Peyer's patch (tissue), 4 donors: ENCODE measurements at places on chromosomes 7 and 10. TPM values are rescaled to one million over a fixed set of nuclear protein-coding genes. Genes with fewer than 3 reads are reported as not detected.
A peak's percentile ranks its signal among the peaks of the same experiment; 100 is the strongest.

DNA sequence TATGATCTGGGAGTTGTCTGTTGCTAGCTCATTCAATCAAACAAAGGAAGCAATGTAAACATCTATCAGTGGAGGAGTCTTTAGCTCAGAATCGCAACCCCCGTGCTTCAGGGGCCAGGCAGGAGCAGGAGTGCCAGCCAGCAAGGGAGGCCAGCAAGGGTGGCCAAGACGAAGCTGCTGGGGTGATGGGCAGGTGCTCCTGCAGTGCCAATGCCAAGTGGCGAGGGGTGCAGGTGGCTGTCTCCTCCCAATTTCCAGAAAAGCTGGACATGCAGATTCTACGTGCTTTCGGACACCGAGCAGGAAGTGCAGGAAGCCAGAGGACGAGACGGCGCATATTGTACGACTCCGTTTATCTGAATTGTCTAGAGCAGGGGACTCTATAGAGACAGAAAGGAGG, 48.1 kb upstream of the EBF3 start:
- DNase-seq: no peak
- no peak overlapping the region for H3K27ac ChIP-seq
- H3K36me3 ChIP-seq: no peaks in the 10 kb centered on the region
- no peaks in the 10 kb centered on the region for H3K27me3 ChIP-seq
- no peaks in the 10 kb centered on the region for H3K4me1 ChIP-seq
- no peak overlapping the region for H3K4me3 ChIP-seq

GRCh38 chr7:45069444-45070253, 19.1 kb downstream of the NACAD start:
- H3K4me3 ChIP-seq: no peak overlapping the region
- no peak overlapping the region for H3K27ac ChIP-seq
- no peaks in the 10 kb centered on the region for H3K27me3 ChIP-seq
- H3K4me1 ChIP-seq: no peaks in the 10 kb centered on the region
- no peak for DNase-seq

DNA sequence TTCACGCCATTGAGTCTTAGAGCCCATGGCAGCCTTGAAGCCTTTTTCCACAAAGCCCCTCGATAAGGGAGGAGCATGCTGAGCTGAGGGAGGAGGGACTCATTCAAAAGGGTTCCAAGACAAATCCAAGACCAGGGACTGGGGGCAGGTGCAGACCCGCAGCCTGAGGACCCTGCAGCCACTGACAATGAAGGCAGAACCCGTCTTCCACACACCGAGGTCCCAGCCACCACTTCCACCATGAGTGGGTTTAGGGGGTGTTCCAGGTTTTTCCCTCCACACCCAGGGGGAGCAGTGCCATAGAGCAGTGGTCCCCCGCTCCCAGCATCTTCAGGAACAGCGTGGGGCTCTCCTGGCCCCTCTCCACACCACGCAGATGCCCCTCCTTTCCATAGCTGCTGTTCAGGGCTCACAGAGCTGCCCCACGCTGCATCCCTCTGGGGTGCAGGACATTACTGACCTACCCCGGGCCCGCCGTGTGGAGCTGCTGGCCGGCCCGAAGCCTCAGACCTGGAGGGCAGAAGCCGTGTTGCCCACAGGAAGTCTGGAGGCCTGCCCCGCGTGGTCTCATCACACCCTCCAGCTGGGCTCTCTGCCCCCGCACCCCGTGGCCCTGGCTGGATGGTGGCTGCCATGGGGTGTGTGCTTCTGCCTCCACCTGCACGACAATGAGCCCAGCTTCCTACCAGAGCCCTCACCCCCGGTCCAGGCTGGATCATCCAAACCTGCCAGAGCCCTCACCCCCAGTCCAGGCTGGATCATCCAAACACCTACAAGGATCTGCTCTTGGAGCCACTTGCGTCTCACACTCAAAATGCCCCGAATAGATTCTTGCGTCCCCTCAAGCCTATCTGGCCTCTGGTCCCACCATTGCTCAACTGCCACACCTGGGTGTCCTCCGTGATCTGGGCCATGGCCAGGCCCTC, 220.0 kb upstream of the TCERG1L start:
- H3K27ac ChIP-seq: no peak overlapping the region
- H3K4me3 ChIP-seq: no peak overlapping the region
- no peak for DNase-seq
- H3K4me1 ChIP-seq: no peaks in the 10 kb centered on the region
- no peaks in the 10 kb centered on the region for H3K36me3 ChIP-seq

DNA sequence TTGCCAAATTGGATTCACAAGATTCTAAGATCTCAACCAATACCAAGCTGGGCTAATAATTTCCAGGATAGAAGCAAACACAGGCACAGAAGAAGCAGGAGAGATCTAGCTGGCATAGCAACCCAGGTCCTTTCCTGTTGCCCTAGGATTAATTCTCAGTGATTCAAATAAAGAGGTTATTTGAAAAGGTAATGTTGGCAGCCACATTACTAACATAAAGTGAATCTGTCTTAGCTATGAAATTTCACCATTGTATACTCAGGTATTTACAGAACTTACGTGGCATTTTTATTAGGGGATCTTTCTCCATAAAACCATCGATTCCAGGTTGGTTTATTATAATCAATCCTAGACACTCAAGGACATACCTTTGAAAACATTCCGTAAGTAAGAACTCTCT, 379.3 kb upstream of the POM121L12 start:
- H3K4me1 ChIP-seq: no peaks in the 10 kb centered on the region
- H3K27ac ChIP-seq: no peak overlapping the region
- H3K36me3 ChIP-seq: no peaks in the 10 kb centered on the region

- no peaks in the 10 kb centered on the region for H3K4me1 ChIP-seq
- DNase-seq: no peak
- no peaks in the 10 kb centered on the region for H3K27me3 ChIP-seq
- no peaks in the 10 kb centered on the region for H3K36me3 ChIP-seq
These were observed 25.9 kb downstream of the FOXI2 start for GRCh38 chr10:127762925-127763324.

DNA sequence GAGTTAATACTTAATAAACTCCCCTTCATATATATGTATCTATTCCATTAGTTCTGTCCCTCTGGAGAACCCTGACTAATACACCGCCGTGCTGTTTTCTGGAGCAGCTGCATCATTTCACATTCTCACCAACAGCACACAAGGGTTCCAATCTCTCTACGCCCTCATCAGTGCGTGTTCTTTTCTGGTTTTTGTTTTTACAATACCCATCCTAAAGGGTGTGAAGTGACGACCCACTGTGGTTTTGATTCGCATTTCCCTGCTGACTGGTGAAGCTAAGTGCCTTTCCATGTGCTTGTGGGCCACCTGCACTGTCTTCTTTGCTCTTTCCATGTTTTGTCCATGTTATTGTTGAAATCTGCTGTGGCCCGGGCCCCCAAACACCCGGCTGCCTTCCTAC, 11.0 kb upstream of the INSIG1 start:
- H3K27me3 ChIP-seq: no peaks in the 10 kb centered on the region
- no peaks in the 10 kb centered on the region for H3K36me3 ChIP-seq
- peaks cover 6% of the 10 kb centered on the region for H3K4me1 ChIP-seq
- H3K4me3 ChIP-seq: no peak overlapping the region
- DNase-seq: no peak

GDF2 gene
- not detected for total RNA-seq

DNA sequence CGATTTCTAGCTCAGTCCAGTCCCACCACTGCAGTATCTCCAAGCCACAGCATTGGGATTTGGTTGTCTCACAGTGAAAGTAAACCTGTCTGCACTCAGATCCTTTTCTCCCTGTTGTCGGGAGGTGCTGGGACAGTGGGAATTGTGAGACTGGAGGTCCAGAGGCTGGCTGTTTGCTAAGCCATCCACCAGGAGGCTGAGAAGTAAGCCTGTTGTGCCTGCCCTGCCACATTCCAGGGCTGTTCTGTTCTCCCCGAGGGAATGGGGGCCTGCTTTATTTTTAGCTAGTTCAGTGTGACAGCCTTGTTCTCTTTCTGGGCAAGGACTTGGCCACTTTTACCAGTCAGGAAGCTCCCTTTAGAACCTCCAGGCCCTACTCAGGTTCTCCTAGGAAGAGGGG, 54.9 kb downstream of the HK1 start:
- H3K4me3 ChIP-seq: no peak overlapping the region
- peak overlapping the region; percentile 52 for H3K27ac ChIP-seq
- DNase-seq: no peak
- H3K27me3 ChIP-seq: no peaks in the 10 kb centered on the region
- peaks cover 25% of the 10 kb centered on the region for H3K4me1 ChIP-seq

- no peaks in the 10 kb centered on the region for H3K4me1 ChIP-seq
- no peaks in the 10 kb centered on the region for H3K27me3 ChIP-seq
- H3K4me3 ChIP-seq: no peak overlapping the region
- DNase-seq: no peak
These were observed 165.9 kb upstream of the PLXNA4 start for GRCh38 chr7:132742189-132742612.

- no peaks in the 10 kb centered on the region for H3K36me3 ChIP-seq
- no peak for DNase-seq
- H3K27ac ChIP-seq: no peak overlapping the region
- no peaks in the 10 kb centered on the region for H3K27me3 ChIP-seq
- no peak overlapping the region for H3K4me3 ChIP-seq
These were observed 143.0 kb downstream of the PRPF18 start for GRCh38 chr10:13729586-13730305.

GRCh38 chr10:62433181-62433692, 59.1 kb downstream of the ZNF365 start:
- no peak overlapping the region for H3K4me3 ChIP-seq
- no peaks in the 10 kb centered on the region for H3K27me3 ChIP-seq
- no peak overlapping the region for H3K27ac ChIP-seq
- H3K4me1 ChIP-seq: no peaks in the 10 kb centered on the region

DNA sequence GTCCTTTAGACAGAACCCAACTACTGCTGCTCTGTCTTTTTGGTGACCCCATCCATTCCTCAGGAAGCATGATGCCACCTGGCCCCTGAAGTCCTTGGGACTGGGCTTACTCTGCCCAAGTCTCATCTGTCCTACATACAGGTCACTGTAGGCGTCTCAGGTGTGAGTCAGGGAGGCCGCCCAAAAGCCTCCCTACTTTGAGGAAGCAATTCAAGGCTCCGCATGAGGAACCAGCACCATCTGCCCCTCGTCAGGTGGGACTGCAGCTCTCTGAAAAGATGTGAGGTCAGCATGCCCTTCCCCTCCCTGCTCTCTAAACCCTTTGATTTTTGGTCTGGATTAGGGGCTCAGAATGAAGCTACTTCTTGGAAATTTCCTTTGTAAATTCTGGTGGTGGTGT, 354.8 kb downstream of the CXCL12 start:
- no peak overlapping the region for H3K27ac ChIP-seq
- H3K36me3 ChIP-seq: no peaks in the 10 kb centered on the region

- H3K27ac ChIP-seq: no peak overlapping the region
- no peaks in the 10 kb centered on the region for H3K4me1 ChIP-seq
- DNase-seq: no peak
- H3K27me3 ChIP-seq: no peaks in the 10 kb centered on the region
- H3K4me3 ChIP-seq: no peak overlapping the region
These were observed 86.9 kb downstream of the DYNC2I1 start for GRCh38 chr7:158943234-158943633.

DNA sequence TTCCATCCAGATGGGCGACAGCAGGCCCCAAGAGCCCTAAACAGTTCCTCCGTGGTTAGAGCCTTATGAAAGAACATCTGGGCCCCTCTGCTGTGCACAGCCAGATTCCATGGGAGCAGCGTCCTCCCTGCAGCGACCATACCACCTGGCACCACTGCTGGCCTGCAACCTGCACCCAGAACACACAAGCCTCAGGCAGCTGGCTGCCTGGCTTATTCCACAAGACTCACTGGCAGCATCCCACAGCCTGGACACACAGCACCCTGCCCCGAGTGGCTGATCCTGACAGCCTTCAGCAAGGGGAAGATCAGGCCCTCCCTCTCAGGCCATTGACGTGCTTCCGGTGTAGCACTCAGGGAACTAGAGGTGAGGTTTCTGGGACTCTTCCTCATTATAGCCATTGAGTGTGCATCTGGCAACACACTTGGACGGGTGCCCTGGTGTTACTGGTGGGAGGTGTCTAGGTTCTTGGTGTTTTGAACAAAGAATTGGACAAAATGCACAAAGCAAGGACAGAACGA, 33.7 kb upstream of the ERCC6 start:
- no peak overlapping the region for H3K4me3 ChIP-seq
- no peaks in the 10 kb centered on the region for H3K27me3 ChIP-seq
- H3K36me3 ChIP-seq: no peaks in the 10 kb centered on the region
- no peaks in the 10 kb centered on the region for H3K4me1 ChIP-seq

GRCh38 chr10:20454331-20454730, 442.8 kb downstream of the NEBL start:
- H3K4me1 ChIP-seq: no peaks in the 10 kb centered on the region
- no peak overlapping the region for H3K4me3 ChIP-seq
- H3K27me3 ChIP-seq: no peaks in the 10 kb centered on the region
- DNase-seq: no peak
- no peak overlapping the region for H3K27ac ChIP-seq

DNA sequence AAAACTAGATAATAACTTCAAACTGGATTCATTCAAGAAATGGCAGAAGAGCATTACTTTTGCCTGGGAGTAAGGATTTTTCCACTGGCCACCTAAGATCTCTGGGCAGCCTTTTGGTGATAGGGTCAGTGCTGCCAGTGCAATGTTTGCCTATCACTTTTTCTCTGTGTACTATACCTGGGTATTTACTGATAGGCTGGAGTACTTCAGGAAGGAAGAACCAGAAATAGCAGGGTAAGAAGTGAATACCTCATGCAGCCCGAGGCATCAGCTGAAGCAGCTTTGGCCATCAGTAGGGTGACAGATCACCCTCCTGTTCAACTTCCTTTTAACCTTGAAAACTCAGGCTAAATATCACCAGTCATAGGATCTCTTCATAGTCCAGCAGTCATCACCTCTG, 5.5 kb upstream of the PAPSS2 start:
- no peak overlapping the region for H3K27ac ChIP-seq
- no peak overlapping the region for H3K4me3 ChIP-seq
- no peaks in the 10 kb centered on the region for H3K27me3 ChIP-seq

TSPAN33 gene
- total RNA-seq: 1.0 TPM

DNA sequence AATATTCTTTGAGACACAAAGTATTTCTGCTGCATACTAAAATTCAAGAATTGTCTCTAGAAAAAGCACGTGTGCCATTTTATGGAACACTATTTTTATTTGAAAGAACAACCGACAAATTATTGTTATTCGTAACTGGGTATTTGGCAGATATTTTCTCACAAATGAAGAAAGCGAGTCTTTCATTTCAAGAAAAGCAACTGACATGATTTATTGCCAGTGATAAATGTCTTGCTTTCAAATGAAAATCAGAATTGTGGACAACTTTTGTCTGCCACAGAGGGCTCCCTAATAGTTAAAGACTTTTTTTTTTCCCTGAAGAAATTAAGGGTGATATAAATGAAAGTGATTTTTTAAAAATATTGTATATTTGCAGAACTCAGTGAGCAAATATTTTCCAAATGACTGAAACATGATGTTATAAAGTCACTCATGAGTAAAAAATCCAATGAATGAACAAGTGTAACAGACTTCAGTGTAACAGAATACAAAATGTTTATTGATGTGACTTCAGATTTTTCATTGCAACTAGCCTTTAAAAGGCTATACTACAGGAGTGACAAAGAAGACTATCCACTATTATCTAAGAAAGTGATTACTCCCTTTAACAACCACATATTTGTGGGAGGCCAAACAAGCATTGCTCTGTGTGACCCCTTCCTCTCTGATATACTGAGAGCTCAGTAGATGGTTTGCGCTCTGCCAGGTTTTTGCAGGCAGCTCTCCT, 49.0 kb upstream of the SEMA3E start:
- no peak overlapping the region for H3K27ac ChIP-seq
- no peak for DNase-seq
- H3K4me3 ChIP-seq: no peak overlapping the region
- H3K4me1 ChIP-seq: no peaks in the 10 kb centered on the region

GRCh38 chr7:122183106-122183505, 39.1 kb upstream of the AASS start:
- no peaks in the 10 kb centered on the region for H3K36me3 ChIP-seq
- H3K27ac ChIP-seq: no peak overlapping the region
- DNase-seq: no peak
- H3K4me3 ChIP-seq: no peak overlapping the region
